ENCODE measurements at places on chromosomes 3 and 15.

DNA sequence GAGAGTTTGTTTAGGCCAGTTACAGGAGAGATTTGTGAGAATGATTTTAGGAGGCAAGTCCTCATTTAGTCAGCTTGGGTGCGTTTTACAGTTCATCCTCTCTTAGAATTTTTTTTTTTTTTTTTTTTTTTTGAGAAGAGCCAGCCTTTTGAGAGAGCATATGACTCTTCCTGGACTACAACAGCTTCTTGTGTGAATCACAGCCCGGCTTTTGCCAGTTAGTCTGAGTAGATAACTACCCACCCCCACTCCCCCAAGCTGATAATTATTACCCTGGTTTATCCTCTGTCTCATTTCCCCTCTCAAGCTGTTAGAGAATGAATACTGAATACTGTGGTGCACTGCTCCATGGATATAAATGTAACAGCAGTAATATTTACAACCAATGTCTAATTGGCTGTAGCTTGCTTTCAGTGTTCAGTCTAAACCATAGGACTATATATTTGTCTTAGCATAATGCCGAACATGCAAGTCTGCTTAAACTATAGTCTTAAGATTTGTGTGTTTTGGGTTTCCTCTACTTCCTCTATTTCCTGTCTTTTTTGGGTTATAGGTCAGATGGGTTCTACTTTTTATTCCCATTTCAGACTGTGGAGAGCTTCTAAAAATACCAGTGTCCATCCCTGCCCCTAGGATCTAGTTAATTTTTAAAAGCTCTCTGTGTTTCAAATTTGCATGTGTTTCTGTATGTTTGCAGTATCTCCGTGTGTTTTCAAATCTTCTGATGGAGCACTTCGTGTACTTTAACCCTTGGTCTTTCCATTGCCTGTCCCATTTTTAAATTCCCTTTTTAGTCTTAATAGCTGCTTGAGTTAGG is 8.0 kb downstream of the CHD2 start:
- DNase-seq, result no peak

GRCh38 chr15:89372069-89372935 is 37.7 kb upstream of the POLG start:
- no peak for DNase-seq

- DNase-seq, result no peak
These were observed 86.8 kb upstream of the PSMD6 start for GRCh38 chr3:64110071-64110470.

DNA sequence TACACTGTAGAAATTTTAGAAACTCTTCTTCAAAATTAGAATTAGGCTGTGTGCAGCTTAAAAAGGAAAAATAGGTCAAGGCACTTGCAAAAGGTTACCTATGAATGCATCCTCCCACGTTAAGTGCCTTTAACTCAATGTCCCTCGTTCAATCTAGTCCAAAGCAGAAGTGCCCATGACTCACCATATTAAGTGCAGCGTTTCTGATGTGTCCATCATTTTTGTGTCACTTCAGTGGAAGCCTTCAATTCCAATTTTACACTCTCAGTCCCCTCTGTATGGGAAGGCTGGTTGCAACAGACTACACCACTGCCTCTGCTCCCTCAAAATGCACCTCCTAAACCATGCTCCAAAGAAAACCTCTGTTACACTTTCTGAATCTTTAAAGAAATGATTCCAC is 53.4 kb downstream of the FOXB1 start:
- no peak for DNase-seq

DNA sequence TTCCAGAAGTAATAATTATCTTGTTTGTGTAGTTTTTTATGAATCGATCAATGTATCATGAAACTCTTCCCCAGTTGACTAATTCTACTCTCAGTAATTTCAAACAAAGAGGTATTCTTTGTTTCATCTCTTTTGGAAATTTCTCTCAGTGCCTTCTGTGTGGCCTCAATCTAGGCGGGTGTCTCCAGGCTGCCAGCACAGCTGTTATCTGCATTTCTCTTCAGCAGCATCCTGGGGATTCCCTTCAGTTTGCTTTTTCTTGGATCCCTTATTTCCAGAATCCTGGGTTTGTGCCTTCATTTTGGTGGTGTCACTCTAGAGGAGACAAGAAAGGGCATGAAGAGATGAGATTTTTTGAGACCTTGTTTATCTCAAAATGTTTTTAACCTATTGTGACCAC is 22.7 kb downstream of the NIPA2 start:
- no peak for DNase-seq

- DNase-seq, result no peak
These were observed 374.3 kb upstream of the TGFBR2 start for GRCh38 chr3:30232142-30232541.

- DNase-seq, result peak; percentile 55
These were observed 24.4 kb upstream of the TXNRD3 start for GRCh38 chr3:126679318-126679751.

GRCh38 chr3:110822971-110823370 is 248.6 kb upstream of the NECTIN3 start:
- no peak for DNase-seq

- DNase-seq, result no peak
These were observed 127.3 kb upstream of the ROPN1 start for GRCh38 chr3:124119056-124119716.

DNA sequence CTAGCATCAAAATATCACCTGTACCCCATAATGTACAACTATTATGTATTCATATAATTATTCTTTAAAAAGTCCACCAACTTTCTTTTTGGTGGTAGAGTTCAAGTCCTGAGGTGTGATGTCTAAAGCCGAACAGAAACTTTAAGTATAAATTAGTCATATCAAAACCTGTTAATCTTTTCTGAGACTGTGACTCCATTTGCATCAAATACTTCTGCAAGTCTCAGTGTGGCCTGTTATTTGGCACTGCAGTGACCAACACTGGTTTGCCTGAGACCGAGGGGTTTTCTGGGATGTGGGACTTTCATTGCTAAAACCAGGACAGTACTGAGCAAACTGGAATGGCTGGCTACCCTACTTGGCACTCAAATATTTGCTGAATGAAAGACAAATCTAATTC is 7.3 kb downstream of the NGLY1 start:
- no peak for DNase-seq

- DNase-seq, result no peak
These were observed 162.7 kb upstream of the MEIS2 start for GRCh38 chr15:37262922-37263608.

GRCh38 chr15:91961357-91961756 is 107.8 kb downstream of the SLCO3A1 start:
- no peak for DNase-seq

DNA sequence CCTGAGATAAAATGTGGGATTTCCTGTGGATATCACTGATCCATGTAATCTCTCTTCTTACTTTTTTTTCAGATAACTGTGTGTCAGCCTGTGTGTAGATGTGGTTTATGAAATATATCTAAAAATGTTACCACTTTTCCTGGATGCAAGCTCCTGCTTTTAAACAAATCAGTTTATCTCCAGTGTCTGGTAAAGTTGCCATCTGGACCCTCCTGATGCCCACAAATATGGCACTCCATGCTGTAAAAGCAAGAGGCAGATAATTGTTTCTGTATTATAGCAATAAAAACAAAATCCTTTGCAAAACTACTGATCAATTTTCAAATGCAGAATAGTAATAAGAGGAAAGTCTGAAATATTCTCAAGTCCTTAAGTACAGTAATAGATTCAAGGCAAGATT is 7.6 kb upstream of the DCLK3 start:
- DNase-seq, result no peak

GRCh38 chr3:70947579-70947978 is 635.1 kb upstream of the MDFIC2 start:
- DNase-seq, result no peak

DNA sequence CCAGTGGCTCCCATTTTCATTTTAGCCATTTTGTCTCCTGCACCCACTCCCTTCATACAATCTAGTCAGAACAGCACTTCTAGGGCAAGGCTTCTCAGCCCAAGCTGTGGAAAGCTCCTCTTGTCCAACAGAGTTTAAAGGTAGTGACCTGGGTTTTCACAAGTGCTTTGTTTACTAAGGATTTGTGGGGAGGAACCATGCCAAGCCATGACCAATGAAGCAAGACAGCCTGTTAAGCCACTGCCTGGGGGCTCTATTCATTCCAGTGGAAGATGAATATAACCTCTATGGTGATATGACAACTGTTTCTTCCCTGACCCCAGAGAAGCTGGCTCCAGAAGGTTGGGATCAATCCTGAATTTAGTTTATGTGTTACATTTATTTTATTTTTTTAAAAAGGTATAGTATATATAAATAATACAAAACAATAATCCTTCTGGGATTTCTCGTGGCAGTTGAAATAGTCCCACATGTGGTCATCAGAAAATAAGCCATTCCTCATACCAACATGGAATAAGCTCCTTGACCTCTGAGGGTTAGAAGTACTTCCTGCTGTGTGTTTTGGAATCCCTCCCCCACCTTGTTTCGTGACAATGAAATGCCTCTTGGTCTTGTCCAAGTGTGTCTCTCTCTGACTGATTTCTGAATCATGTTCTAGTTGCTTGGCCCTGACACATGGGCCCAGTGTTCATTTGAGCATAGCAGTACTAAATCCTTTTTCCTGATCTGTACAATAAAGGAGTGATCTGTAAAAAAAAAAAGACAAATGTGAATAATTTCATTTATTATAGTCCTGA is 13.3 kb upstream of the THUMPD3 start:
- DNase-seq, result no peak

- no peak for DNase-seq
These were observed 88.8 kb downstream of the CACNA1D start for GRCh38 chr3:53583161-53583690.

GRCh38 chr15:82832601-82833361 is 23.4 kb downstream of the WHAMM start:
- DNase-seq, result no peak

- no peak for DNase-seq
These were observed 1071.6 kb downstream of the PLOD2 start for GRCh38 chr3:145089337-145089736.

- DNase-seq, result no peak
These were observed 1.5 kb downstream of the VIPR1 start for GRCh38 chr3:42503957-42504333.

- DNase-seq, result no peak
These were observed 999.7 kb upstream of the ALCAM start for GRCh38 chr3:104367000-104367399.

DNA sequence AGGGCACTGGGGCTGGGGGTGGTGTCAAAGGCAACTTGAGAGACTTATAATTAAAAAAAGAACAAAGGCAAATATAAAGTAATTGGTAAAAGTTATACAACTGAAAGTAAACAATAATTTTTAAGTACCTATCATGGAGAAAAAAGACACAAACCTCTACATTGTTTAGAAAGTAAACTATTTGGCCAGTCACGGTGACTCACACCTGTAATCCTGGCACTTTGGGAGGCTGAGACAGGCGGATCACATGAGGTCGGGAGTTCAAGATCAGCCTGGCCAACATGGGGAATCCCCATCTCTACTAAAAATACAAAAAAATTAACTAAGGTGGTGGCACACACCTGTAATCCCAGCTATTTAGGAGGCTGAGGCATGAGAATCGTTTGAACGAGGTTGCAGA is 25.8 kb downstream of the RPSA start:
- DNase-seq, result no peak

DNA sequence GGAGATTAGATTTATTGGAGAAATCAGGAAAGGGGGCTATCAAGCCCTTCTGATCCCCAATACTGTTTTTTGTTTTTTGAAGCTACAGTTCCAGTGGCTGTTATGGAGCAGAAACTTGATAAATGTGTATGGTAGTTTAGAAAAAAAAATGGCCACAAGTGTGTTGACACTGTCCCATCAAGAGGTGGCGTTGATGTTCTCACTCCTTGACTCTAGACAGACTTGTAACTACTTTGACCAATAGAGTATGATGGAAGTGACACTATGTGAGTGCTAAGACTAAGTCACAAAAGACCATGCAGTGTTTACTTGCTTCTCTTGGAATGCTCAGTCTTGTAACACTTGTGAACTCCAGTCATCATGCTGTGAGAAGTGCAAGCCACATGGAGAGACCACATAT is 356.7 kb downstream of the PDCD6IP start:
- DNase-seq, result no peak

DNA sequence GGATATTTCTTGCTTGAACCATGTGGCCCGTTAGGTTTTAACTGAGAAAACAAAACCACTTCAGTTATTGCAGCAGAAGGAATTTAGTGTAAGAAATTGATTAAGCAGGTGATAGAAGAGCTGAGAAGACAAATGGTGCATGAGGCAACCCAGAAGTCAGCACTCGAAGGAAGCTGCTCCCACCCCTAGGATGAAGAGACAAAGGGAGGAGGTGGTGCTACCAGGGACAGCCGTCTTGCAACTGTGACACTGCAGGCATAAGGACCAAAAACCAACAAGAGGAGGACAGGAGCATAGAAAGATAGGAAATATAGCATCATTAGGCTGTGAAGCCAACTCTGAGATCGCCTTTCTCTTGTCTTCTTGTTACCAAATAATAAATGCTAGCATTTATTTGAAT is 89.0 kb downstream of the IL20RB start:
- DNase-seq, result no peak

- DNase-seq, result no peak
These were observed 86.0 kb downstream of the EFL1 start for GRCh38 chr15:82176542-82176941.

DNA sequence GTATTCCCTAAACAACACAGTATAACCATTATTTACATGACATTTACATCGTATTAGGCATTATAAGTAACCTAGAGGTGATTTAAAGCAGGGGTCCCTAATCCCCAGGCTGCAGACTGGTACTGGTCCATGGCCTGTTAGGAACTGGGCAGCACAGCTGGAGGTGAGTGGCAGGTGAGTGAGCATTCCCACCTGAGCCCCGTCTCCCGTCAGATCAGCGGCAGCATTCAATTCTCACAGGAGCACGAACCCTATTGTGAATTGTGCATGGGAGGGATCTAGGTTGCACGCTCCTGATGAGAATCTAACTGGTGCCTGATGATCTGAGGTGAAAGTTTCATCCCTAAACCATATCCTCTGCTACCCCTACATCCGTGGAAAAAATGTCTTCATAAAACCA is 138.2 kb downstream of the ATP10A start:
- DNase-seq, result no peak

DNA sequence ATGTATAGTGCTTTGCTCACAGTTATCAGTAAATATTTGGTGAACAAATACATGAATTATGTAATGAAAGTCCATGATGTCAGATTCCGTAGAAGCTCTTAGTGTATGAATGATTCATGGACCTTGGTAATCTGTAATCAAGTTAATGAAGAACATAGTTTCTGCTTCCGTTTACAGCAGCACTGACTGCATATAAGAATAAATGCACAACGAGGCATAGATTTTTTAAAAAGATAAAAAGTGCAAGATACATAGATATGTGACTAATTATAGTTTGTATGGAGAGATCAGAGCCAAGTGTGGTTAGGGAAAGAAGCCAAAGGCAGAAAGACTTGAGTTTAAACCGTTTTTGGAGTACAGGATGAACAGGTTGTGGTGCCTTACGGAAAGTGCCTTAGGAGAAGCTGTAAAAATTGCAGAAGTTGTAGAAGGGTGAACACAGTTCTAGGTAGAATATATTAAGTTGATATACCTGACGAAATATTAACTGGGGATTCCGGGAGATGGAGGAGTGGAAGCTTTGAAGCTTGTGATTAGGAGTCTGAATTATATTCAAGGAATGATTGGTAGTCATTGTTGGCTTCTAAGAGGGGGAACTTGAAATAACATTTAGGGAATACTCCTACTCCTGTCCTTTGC is 293.1 kb downstream of the NLGN1 start:
- no peak for DNase-seq

All from activated CD4-positive, CD25-positive, alpha-beta regulatory T cell treated with anti-CD3 and anti-CD28 coated beads, Interleukin-2, amount 50 U/mL, for 16 hours (primary cell).